ENCODE measurements at places on chromosomes 6 and 20.

DNA sequence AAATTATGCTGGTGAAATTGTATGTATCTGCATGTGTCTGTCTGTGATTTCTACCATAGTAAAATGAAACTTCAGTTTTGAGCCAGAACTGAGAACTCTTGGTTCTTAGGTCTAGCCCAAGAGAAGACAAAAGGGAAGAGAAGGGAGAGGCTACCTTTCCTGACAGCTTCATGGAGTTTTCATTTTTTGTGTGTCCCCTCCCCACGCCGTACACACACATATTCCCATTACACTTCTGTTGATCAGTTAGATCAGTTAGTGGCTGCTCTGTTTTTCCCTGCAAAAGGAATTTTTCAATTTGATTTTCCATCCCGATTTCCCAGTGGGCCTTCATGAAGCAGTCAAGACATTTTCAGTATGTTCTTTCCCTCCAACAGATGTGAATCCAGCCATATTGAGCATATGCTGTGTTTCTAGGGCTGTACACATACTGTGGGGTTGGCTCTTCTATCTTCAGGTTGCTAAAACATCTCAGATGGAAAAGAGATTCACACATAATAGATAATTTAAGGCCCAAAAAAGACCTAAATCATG, 52.5 kb downstream of the HIVEP1 start:
- DNase-seq, result no peak

DNA sequence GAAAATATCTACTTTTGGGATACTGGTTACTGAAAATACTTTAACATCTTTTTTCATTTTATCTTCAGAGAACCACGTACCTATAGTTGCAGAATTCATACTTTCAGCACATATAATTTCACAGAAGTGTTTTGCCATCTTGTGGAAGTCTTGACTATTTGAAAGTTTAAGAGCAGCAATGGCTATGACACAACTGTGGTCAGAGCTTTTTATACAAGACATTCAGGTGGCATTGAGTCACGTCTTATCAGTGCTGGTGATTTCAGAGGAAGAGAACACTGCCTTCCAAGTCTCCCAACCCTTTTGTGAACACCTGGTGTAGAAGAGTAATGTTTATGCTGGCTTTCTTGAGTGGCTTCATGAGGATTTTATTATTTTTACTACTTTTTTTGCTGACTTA, 171.6 kb downstream of the ARID1B start:
- DNase-seq, result no peak

- no peak for DNase-seq
Observed at GRCh38 chr6:90347411-90347851, 50.8 kb upstream of the BACH2 start.

DNA sequence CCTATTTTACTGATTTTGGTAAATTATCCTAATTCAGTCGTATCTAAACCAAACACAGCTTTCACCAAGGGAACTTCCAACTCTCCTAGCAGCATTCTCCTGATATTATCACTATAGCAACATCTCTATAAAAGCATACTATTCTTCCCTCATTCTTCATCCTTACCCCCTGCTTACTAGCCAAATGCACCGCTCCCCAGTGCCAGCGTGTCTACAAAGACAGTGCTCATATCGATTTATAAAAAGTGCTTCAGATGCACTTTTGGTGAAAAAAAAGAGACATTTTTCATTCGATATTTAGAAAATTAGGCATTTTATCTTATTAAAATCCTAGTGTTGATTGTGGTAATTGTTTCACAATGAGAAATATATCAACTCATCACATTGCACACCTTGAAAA, 74.0 kb downstream of the SYNE1 start:
- no peak for DNase-seq

DNA sequence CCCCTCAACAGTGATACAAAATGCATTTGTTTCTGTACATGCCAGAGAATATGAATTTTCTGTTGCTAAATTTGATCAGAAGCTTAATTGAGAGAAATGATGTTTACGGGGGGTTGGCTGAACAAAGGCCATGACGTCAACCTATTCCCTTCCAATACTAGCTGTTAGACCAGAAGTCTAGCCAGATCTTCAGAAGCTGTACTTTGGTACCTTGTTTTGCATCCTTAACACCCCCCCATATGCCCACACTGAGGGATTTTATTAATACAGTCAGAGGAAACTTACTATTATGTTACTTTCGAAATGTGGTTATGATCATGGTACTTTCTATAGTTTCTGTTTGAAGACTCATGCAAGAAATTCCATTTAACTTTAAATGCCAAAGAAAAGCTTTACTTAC, 3.1 kb downstream of the NCOA7 start:
- DNase-seq, result no peak

- DNase-seq, result no peak
Observed at GRCh38 chr6:154962753-154963152, 32.4 kb upstream of the TIAM2 start.

- DNase-seq, result no peak
Observed at GRCh38 chr6:148218542-148219258, 123.9 kb upstream of the SASH1 start.

Data from stimulated activated CD4-positive, alpha-beta T cell treated with anti-CD3 and anti-CD28 coated beads, TNF-alpha, amount 100 ng/mL, for 1 hour (primary cell).